ENCODE measurements at places on chromosomes 2 and 18. TPM values are rescaled to one million over a fixed set of nuclear protein-coding genes. Genes with fewer than 3 reads are reported as not detected.

The ONECUT2 gene
- total RNA-seq = not detected

- DNase-seq = no peak
- no peaks in the 10 kb centered on the region for H3K27me3 ChIP-seq
These were observed 209.2 kb downstream of the ZNF407 start for GRCh38 chr18:74806700-74807416.

The TRIM43 gene
- not detected for total RNA-seq

DNA sequence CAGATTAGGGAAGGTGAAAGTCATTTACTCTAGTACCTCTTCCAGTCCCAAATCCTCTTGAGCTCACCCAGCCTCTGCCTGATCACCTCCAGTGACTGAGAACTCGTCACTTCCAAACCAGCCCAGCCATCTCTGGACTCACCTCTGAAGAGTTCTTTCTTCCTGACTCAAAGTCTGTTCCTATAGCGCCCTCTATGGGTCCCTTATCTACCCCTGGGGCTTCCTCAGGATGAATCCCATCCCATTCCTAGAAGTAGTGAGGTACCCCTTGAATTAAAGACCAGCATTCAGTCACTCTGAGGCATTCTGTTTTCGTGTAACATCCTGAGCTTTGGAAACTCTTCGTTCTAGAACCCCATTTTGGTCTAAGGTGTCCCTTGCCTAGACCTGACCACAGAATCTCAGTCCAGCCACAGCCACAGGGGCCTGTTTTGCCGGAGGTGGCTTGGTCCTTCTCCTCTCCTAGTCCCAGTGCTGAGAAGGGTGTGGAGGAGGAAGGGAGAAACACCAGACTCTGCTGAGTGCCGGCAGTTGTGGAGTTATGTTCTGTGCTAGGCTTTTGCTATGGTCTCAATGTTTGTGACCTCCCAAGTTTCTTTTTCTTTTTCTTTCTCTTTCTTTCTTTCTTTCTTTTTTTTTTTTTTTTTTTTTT is 32.7 kb downstream of the SIX3 start:
- DNase-seq = no peak
- H3K27me3 ChIP-seq = peaks cover 22% of the 10 kb centered on the region
- H3K36me3 ChIP-seq = no peaks in the 10 kb centered on the region
- H3K27ac ChIP-seq = no peak overlapping the region
- H3K4me3 ChIP-seq = no peak overlapping the region
- peaks cover 4% of the 10 kb centered on the region for H3K4me1 ChIP-seq

The KCNG2 gene
- total RNA-seq = not detected

GRCh38 chr2:9982248-9982647 is 30.8 kb downstream of the GRHL1 start:
- H3K4me3 ChIP-seq = no peak overlapping the region
- no peak overlapping the region for H3K27ac ChIP-seq
- H3K36me3 ChIP-seq = no peaks in the 10 kb centered on the region
- H3K27me3 ChIP-seq = peaks cover 23% of the 10 kb centered on the region
- H3K4me1 ChIP-seq = peaks cover 9% of the 10 kb centered on the region

The IHH gene
- total RNA-seq = not detected

DNA sequence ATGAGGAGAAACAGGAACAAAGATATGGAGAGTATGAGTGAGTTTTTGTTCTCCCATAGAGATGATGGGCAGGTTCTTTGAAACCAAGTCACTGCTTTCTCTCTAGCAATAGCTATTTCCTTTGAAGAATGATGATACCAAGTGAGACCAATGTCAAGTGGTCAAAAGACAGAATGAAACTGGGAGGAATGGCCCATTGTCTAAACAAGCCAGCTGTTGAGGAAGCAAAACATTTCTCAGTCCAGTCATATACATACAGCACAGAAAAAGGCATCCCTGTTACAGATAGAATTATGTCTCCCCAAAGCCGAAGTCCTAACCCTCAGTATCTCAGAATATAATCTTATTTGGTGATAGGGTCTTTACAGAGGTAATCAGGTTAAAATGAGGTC is 66.1 kb upstream of the EPC2 start:
- peaks cover 6% of the 10 kb centered on the region for H3K4me1 ChIP-seq
- no peak overlapping the region for H3K27ac ChIP-seq
- no peak overlapping the region for H3K4me3 ChIP-seq
- H3K36me3 ChIP-seq = no peaks in the 10 kb centered on the region

The ALLC gene
- total RNA-seq = not detected

The IL1RN gene
- not detected for total RNA-seq

- H3K4me1 ChIP-seq = no peaks in the 10 kb centered on the region
- H3K27ac ChIP-seq = no peak overlapping the region
- H3K27me3 ChIP-seq = peaks cover 3% of the 10 kb centered on the region
- no peak for DNase-seq
- no peaks in the 10 kb centered on the region for H3K36me3 ChIP-seq
- no peak overlapping the region for H3K4me3 ChIP-seq
These were observed 115.5 kb downstream of the COL6A3 start for GRCh38 chr2:237298151-237299118.

- no peak for DNase-seq
- no peaks in the 10 kb centered on the region for H3K4me1 ChIP-seq
- peaks cover 7% of the 10 kb centered on the region for H3K27me3 ChIP-seq
- no peaks in the 10 kb centered on the region for H3K36me3 ChIP-seq
- no peak overlapping the region for H3K4me3 ChIP-seq
These were observed 41.9 kb downstream of the TACR1 start for GRCh38 chr2:75157435-75157834.

The PSMA8 gene
- total RNA-seq = 0.89 TPM

The WDFY1 gene
- total RNA-seq = 67.2 TPM

DNA sequence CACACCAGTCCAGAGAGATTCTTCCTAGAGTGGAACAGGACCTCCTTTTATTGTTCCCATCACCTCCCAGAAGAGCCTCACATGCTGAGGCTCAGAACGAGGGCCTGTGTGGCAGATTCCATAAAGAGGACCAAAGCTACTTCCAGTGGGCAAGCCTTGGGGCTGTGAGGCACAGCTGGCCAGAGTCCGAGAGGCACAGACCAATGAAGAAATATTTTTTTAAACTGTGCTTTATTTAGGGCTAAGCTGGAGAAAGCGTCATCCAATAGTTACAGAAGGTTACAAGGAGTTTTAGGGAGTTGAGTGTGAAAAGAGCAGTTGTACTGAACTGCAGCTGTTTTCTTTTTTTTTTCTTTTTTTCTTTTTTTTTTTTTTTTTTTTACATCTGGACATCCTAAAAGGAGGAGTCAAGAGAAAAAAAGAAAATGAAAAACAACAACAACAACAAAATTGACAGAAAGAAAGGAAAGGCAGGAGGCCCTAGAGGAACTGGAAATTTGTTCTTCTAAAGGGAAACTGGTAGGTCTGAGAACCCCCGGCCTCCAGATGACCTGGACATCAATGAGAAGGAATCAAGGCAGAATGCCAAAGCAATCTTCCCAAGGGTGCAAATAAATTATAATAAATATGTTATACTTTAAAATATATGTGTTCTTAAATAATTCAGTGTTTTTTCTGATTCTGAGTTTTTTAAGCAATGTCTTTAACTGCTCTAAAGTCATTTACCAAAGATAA is 322.6 kb downstream of the CELF4 start:
- H3K36me3 ChIP-seq = no peaks in the 10 kb centered on the region
- peaks cover 2% of the 10 kb centered on the region for H3K4me1 ChIP-seq
- peaks cover 27% of the 10 kb centered on the region for H3K27me3 ChIP-seq
- DNase-seq = no peak
- no peak overlapping the region for H3K4me3 ChIP-seq

The OR6B2 gene
- total RNA-seq = not detected

The KCNE4 gene
- not detected for total RNA-seq

The PDCD1 gene
- 3.5 TPM for total RNA-seq

The HAAO gene
- total RNA-seq = 11.4 TPM

DNA sequence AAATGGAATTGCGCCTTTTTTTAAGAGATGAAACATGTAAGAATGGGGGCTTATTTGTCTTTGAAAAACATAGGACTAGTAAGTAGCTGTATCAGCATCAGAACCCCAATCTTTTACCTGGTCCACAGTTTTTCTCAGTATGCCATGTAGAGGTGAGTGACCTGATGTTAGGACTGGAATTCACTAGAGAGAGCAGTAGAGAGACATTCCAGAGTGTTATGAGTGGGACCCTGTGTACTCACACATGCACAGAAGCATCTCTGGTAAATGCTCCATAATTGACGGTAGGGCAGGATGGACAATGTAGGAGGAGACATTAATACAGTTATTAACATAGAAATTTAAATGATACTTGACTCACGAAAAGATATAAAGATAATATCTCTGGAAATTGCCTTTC is 1.4 kb upstream of the GALNT13 start:
- no peak for DNase-seq
- peaks cover 3% of the 10 kb centered on the region for H3K4me1 ChIP-seq
- H3K27me3 ChIP-seq = peaks cover 22% of the 10 kb centered on the region
- no peak overlapping the region for H3K4me3 ChIP-seq
- H3K36me3 ChIP-seq = no peaks in the 10 kb centered on the region

DNA sequence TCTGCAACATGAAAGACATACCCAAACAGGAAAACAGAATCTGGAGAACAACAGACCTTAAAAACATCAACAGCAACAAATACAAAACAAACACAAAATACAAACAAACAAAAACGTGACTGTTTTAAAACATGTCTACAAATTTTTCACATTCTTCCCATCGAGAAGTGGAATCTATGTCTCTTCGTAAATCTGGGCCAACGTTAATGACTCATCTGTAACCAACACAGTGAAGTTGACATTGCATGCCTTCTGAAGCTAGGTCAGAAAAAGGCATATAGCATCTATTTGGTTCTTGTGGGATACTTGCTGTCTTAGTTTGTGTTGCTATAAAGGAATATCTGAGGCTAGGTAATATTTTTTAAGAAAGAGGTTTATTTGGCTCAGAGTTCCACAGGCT is 269.0 kb upstream of the FBXO11 start:
- no peak overlapping the region for H3K27ac ChIP-seq
- H3K27me3 ChIP-seq = no peaks in the 10 kb centered on the region
- no peak for DNase-seq
- H3K36me3 ChIP-seq = no peaks in the 10 kb centered on the region
- no peaks in the 10 kb centered on the region for H3K4me1 ChIP-seq

GRCh38 chr2:182554950-182555349 is 128.1 kb upstream of the PDE1A start:
- no peaks in the 10 kb centered on the region for H3K36me3 ChIP-seq
- no peaks in the 10 kb centered on the region for H3K4me1 ChIP-seq
- no peak overlapping the region for H3K27ac ChIP-seq
- DNase-seq = no peak

- H3K4me1 ChIP-seq = peaks cover 66% of the 10 kb centered on the region
- DNase-seq = no peak
- peak overlapping the region; percentile 87 for H3K27ac ChIP-seq
- peaks cover 2% of the 10 kb centered on the region for H3K27me3 ChIP-seq
- peak overlapping the region; percentile 74 for H3K4me3 ChIP-seq
- no peaks in the 10 kb centered on the region for H3K36me3 ChIP-seq
These were observed 86.5 kb upstream of the MSH6 start for GRCh38 chr2:47696478-47696831.

GRCh38 chr2:130766711-130767407 is 11.5 kb downstream of the AMER3 start:
- no peak overlapping the region for H3K27ac ChIP-seq
- no peak overlapping the region for H3K4me3 ChIP-seq
- no peaks in the 10 kb centered on the region for H3K36me3 ChIP-seq
- H3K4me1 ChIP-seq = no peaks in the 10 kb centered on the region
- no peak for DNase-seq

GRCh38 chr2:129723277-129724020 is 256.0 kb upstream of the RAB6C start:
- peaks cover 6% of the 10 kb centered on the region for H3K27me3 ChIP-seq
- H3K4me1 ChIP-seq = no peaks in the 10 kb centered on the region
- H3K27ac ChIP-seq = no peak overlapping the region
- H3K36me3 ChIP-seq = no peaks in the 10 kb centered on the region
